ENCODE measurements at places on chromosomes 1 and 21.

GRCh38 chr1:186735463-186735862 is 55.2 kb upstream of the PTGS2 start:
- DNase-seq, result no peak

- DNase-seq, result no peak
Observed at GRCh38 chr1:43689289-43689688, 18.0 kb upstream of the ST3GAL3 start.

GRCh38 chr1:32791881-32792280 is 25.3 kb downstream of the YARS1 start:
- no peak for DNase-seq

DNA sequence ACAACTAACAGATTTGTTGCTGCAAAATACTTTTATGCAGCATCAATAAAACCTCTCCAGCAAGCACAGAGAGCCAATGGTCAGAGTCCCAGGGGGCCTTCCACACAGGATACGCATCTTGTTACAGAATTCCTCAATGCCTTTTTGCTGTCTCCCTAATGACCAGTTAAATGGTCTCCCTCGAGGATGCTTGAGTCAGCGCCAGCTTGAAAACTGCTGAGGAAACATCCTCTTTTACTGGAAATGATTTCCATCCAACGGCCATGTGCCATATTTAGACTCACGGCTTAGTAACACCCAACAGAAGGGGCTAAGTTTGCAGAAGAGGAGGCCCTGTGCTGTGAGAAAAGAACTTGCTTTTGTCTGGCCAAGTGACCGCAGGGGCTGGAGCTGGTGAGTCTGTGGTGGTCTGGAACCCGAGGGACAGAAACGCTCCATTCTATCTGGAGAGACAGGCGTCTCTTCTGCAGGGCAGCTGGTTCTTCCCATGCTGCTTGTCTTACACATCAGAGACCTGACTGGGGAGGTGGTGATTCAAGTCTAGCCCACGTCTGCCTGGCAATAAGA is 496.4 kb downstream of the SETD4 start:
- DNase-seq, result no peak

DNA sequence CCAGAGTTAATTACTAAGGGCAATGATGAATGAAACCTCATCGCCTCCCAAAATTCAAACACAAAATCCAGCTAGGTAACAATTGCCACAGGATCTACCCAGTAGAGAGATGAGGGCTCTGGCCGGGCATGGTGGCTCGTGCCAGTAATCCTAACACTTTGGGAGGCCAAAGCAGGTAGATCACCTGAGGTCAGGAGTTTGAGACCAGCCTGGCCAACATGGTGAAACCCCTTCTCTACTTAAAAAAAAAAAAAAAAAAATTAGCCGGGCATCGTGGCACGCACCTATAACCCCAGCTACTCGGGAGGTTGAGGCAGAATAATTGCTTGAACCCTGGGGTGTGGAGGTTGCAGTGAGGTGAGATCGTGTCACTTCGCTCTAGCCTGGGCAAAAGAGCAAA is 15.8 kb downstream of the CD2 start:
- DNase-seq, result no peak

DNA sequence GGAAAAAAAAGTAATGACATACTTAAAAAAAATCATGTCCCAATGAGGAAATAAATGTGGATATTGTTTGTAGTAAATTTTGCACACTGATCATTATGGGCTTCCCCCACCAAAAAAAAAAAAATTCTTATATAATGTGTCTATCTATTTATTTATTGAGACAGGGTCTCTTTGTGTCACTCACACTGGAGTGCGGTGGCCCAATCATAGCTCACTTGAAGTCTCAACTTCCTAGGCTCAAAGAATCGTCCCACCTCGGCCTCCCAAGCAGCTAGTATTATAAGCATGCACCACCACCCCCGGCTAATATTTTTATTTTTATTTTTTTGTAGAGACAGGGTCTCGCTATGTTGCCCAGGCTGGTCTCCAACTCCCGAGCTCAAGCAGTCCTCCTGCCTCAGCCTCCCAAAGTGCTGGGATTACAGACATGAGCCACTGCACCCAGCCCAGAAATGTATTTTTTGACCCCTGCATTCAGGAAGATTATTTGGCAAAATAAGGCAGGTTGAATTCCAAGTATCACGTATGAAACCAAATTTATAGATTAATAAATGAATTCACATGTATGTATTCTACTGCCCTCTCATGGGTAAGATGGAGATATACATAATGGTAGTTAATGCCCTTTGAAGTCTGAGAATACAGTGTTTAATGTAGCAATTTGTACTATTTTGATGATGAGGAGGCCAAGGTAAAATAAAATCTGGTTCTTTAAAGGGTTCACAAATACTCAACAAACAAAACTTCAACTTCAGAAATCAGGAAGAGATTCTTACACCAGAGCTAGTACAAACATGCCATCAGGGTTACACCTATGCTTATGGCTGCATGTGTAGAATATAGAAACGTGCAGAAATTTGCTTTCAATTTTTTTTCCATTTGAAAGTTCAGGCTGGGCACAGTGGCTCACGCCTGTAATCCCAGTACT is 1.4 kb upstream of the DENND2C start:
- no peak for DNase-seq

DNA sequence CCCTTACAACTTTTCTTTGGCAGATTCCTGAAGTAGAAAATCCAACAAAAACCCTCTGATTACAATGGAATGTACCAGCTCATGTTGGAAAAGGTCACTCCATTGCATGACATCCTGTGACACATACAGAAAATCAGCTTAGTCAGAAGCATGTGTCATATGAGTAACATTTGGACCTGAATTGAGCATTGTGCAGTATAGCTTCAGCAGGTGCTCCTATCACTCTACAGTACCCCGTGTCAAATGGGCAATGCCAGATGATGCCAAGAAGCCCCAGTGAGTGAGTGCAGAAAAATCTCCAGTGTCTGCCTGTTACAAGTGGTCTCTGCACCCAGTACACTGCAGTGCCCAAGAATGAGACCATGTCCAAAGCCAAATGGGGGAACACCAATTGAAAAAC is 129.7 kb upstream of the RUNX1 start:
- no peak for DNase-seq

DNA sequence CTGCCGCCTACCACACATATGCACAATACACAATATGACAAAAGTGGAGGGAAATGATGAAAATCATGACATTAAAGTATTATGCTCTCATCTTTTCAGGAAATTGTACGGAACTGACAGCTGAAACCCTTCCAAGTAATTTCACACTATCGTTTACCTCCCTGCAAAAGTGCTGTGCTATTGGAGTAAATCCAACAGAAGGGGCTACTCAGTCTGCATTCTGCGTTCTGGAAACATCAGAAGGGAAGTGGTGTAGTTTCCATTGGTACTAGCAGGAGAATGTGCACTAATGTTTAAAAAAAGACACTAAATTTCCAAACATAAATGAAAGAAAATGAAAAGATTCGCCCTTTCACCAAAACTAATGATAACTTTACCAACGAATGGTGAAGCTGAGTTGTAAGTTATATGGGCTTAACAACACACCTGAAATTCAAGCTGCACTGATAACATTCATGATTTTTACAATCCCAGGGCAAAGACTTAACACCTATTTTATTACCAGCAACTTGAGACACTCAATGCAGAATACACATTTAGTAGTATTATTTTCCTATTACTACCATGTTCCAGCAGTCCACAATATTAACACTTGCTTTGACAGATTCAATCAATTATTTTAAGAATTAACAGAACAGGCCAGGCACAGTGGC is 3.2 kb downstream of the DENND1B start:
- no peak for DNase-seq

DNA sequence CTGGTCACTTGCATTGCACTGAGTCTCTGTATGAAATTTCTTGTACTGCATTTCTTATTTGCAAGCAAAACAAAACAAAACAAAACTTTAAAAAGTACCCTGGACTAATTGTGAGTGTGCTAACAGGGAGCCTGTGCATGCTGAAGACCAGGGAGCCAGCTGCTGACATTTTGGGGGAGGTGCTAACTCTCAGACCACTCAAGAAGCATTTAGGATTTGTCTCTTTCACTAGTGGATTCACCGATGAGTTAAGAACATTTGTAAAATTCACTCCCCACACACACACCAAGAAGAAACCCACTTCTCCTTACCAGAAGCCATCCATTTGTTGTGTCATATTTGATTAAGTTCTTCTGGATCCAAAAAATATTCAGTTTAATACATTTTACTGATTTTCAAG is 95.7 kb upstream of the C1orf105 start:
- DNase-seq, result no peak

DNA sequence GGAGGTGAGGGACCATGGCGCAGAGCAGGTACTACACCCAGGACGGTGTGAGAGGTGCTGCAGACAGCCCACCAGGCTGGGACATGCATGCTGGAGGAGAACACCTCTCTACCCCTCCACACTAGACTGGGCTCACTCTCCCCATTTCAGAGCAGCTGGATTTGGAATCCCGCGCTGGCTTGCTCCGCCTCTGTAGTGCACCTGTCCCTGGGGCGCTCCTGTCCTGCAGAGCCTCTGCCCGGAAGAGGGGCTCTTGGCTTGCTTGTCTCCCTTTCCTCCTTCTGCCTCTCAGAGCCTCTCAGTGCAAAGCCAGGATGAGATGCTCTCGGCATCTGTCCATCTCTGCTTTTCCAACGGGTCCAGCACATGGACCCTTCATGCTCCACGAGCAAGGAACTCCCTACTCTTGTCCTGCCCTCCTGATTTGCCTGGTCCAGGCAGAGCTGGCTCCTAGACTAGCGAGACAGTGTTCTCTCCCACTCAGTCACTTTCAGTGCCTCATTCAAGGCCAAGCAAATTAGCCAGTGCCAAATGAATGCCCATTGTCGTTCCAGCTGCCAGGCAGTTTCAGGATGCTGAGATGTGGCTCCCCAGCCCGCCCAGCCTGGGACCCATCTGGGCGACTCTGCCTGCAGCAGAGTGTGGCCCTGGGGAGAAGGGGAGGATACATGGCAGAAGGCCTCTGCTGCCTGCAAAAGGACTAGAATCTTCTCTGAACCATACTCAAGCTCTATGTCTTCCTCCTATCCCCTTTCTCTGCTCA is 33.7 kb downstream of the CDCA8 start:
- DNase-seq, result no peak

- DNase-seq, result no peak
Observed at GRCh38 chr1:106360252-106360651, 696.2 kb upstream of the PRMT6 start.

- no peak for DNase-seq
Observed at GRCh38 chr1:209101106-209101505, 482.4 kb upstream of the CAMK1G start.

DNA sequence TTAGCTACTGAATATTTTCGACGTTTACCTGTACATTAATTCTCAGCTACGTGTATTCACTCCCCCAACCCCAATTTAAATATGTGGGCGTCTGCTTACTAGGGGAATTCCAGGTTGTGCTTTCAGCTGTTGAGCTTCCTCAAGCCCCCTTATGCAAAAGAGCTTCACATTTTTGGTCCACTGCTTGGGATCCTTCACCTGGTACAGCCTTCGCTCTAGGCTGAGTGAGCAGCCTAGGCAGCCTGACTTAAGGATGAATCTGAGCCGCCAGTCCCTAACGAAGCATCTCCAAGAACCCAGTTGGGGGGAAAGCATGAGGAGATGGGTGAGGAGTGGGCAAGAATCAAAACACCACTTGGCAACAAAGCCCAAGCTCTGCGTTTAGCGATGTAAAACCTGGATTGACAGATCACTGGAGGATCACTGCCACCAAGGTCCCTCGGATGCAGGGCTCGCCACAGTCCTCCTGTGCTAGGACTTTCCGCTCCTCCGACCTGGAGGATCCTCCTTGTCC is 674 bp downstream of the BCL10 start:
- DNase-seq, result no peak

GRCh38 chr1:225933072-225933471 is 7.9 kb downstream of the LEFTY2 start:
- DNase-seq, result no peak

- no peak for DNase-seq
Observed at GRCh38 chr1:40803447-40803846, 19.9 kb downstream of the KCNQ4 start.

- DNase-seq, result no peak
Observed at GRCh38 chr1:214420341-214420740, 131.1 kb downstream of the PTPN14 start.

DNA sequence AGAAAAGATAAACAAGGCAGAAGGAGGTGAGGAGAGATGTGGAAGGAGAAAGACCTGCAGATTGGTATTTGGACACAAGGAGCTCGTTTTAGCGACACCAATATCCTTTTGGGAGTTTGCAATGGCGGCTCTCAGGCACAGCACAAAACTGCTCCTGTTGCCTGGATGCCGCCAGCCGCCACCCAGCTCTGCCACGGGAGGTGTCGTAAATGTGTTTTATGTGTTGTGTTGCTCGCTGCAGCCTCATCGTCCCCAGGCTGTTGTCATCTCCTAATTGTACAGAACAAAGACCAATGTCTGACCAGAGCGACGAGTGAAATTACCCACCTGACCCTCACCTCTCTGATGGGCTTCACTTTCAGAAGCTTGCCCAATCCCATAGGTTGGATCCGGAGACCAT is 96.6 kb upstream of the ZNF281 start:
- DNase-seq, result no peak

DNA sequence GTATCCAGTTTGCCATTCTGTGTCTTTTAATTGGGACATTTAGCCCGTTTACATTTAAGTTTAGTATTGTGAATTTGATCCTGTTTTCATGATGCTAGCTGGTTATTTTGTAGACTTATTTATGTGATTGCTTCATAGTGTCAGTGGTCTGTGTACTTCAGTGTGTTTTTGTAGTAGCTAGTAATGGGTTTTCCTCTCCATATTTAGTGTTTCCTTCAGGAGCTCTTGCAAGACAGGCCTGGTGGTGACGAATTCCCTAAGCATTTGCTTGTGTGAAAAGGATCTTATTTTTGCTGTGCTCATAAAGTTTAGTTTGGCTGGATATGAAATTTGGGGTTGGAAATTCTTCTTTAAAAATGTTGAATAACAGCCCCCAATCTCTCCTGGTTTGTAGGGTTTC is 69.2 kb upstream of the PDC start:
- no peak for DNase-seq

- DNase-seq, result no peak
Observed at GRCh38 chr1:20792196-20792595, 5.1 kb upstream of the HP1BP3 start.

DNA sequence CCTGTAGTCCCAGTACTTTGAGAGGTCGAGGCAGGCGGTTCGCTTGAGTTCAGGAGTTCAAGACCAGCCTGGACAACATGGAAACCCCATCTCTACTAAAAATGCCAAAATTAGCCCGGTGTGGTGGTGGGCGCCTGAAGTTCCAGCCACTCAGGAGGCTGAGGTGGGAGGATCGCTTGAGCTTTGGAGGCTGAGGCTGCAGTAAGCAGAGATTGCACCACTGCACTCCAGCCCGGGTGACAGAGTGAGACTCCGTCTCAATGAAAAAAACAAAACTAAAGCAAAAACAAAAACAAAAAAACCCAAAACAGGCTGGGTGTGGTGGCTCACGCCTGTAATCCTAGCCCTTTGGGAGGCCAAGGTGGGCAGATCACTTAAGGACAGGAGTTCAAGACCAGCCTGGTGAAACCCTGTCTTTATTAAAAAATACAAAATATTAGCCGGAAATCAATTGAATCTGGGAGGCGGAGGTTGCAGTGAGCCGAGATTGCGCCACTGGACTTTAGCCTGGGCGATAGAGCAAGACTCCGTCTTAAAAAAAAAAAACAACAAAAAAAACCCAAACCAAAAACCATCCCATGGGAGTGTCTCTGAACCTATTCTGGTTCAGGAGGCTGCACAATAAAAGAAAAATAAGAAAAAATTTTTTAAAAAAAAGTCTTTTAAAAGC is 1.7 kb upstream of the CGN start:
- no peak for DNase-seq

All from cortex of kidney (tissue), 1 donor.